ENCODE measurements at places on chromosomes 6 and 20. TPM values are rescaled to one million over a fixed set of nuclear protein-coding genes. Genes with fewer than 3 reads are reported as not detected.

- DNase-seq: no peak
- H3K36me3 ChIP-seq: no peaks in the 10 kb centered on the region
- H3K27me3 ChIP-seq: no peaks in the 10 kb centered on the region
- H3K4me3 ChIP-seq: no peak overlapping the region
Measured at GRCh38 chr6:80733641-80734040, 627.2 kb downstream of the BCKDHB start.

- H3K27me3 ChIP-seq: peaks cover 2% of the 10 kb centered on the region
- no peaks in the 10 kb centered on the region for H3K36me3 ChIP-seq
- H3K4me1 ChIP-seq: no peaks in the 10 kb centered on the region
- DNase-seq: no peak
- no peak overlapping the region for H3K4me3 ChIP-seq
- H3K27ac ChIP-seq: no peak overlapping the region
Measured at GRCh38 chr20:39333211-39333610, 371.1 kb downstream of the DHX35 start.

- H3K36me3 ChIP-seq: no peaks in the 10 kb centered on the region
- no peak overlapping the region for H3K4me3 ChIP-seq
- no peak overlapping the region for H3K27ac ChIP-seq
Measured at GRCh38 chr6:111555036-111555435, 50.6 kb downstream of the TRAF3IP2 start.

DNA sequence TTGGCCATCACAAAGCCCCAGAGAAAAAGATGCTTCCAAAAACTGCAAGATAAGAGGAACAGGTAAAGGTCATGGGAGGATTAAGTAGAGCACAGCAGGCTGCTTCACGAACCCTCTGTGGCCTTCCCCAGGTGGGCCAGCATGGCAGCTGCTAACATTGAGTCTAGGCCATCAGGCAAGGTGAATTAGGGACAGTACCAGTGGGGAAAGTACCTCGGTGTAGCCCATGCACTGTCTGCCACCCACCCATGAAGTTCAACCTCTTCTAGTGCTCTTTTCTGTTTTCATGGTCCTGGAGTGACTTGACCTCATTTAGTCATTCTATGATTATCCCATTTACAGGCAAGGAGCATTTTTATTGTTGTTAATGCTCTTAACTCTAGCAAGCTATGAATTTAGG, 108.6 kb upstream of the DUSP22 start:
- H3K27ac ChIP-seq: no peak overlapping the region
- DNase-seq: no peak
- no peaks in the 10 kb centered on the region for H3K27me3 ChIP-seq
- no peak overlapping the region for H3K4me3 ChIP-seq
- H3K4me1 ChIP-seq: no peaks in the 10 kb centered on the region
- no peaks in the 10 kb centered on the region for H3K36me3 ChIP-seq

GRCh38 chr6:154460306-154461071, 50.0 kb downstream of the CNKSR3 start:
- DNase-seq: no peak
- no peak overlapping the region for H3K4me3 ChIP-seq
- H3K36me3 ChIP-seq: no peaks in the 10 kb centered on the region
- H3K27ac ChIP-seq: peak overlapping the region; percentile 88
- H3K4me1 ChIP-seq: peaks cover 39% of the 10 kb centered on the region

The OR2W1 gene
- not detected for total RNA-seq

DNA sequence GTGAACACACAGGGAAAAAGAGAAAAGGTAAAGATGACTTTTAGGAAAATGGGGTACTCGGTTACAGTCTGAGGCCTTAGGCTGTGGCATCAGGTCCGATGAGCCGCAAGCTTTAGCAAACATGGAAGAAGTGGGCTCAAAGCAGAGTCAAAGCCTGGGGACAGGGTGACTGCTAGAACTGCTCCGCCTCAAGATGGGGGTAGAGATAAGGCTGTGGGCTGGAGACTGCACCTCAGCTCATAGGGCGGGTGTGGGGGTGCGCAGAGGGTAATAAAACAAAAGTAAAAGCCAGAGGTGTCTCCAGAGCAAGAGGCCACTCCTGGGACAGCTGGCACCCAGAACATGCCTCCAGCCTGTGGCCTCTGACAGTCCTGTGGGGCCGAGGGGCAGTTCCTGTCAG, 21.3 kb upstream of the SYNDIG1 start:
- H3K27me3 ChIP-seq: no peaks in the 10 kb centered on the region
- no peaks in the 10 kb centered on the region for H3K4me1 ChIP-seq
- no peak for DNase-seq
- H3K36me3 ChIP-seq: no peaks in the 10 kb centered on the region
- no peak overlapping the region for H3K27ac ChIP-seq

The EPPIN gene
- total RNA-seq: not detected
